ENCODE measurements at places on chromosomes 12 and 14.

DNA sequence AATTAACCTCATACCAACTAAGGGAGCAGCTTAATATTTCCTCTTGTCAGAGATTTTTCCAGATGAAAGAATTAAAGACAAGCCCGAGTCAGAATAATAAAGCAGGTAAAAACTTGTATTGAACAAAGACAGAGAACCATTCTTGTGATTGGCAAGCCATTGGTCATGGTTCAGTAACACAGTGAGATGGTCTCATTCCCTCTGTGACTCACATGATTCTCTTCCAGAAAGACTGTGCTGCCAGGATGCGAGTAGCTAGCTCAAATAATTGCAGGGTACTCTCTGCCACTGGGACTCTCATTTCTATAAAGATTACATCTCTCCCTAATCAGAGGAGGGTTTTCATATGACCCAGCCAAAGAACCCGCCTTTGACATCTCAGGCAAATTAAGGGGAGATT, 179.4 kb downstream of the PHLDA1 start:
- DNase-seq: peak; percentile 26

DNA sequence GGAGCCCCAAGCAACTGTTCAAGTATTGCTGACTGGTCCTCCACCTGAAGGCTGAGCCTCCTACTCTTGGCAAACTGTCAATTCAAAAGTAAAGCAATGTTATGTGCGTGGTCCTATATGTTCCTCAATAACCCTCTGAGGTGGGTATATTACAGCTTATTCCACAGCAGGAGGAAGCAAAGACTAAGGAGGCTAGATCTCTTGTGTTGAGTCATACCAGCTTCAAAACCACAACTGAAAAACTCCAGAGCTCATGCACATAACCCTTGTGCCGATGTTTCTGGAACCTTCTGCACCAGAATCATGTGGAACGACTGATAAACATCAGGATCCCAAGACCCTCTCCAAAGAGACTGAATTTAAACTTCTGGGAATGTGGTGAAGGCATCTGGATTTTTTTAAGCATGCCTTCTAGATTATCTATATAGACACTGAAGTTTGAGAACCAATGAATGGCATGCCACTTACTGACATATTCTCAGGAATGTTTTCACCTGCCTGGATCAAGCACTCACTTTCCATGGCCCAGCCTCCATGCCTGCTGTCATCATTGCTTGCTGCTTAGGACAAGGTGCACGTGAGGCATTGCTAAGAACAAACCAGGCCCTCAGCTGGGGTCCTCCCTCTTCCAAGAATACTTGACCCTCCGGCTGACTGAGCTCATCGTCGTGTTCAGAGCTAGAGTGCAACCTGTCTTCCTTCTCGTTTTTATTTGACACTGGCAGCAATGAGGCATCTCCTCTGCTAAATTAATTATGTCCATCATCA, 194.7 kb downstream of the BCL11B start:
- DNase-seq: no peak

DNA sequence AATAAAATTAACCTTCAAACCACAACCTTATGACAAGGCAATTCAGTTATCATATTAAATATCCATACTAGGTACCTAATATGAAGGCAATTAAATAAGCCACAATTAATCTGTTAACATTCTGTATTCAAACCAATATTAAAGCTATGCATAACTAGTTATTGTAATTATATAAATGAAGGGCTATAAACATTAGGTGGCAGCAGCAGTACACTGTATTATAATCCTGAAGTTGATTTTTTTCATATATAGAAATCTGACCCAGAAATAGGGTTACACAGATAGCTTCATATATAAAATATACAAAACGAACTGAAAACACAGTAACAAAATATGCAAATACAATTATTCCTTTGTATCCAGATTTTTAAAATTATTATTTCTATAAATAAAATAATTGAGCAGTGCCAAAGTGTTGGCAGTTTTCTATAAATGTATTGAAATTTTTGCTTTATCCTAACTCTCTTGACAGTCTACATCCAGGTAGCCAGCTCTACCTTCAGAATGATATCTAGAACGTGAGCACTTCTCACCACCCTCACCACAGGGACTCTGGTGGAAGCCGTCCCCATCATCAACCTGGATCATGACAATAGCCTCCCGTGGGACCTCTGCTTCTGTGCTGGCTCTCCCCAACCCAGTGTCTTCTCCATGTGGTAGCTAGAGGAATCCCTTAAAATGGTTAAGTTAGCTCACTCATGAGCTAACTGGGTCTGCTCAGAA, 136.2 kb downstream of the MED13L start:
- DNase-seq: peak; percentile 41

GRCh38 chr12:93090731-93091172, 161.7 kb upstream of the EEA1 start:
- DNase-seq: no peak

GRCh38 chr14:59297071-59297776, 108.8 kb downstream of the DAAM1 start:
- DNase-seq: no peak

DNA sequence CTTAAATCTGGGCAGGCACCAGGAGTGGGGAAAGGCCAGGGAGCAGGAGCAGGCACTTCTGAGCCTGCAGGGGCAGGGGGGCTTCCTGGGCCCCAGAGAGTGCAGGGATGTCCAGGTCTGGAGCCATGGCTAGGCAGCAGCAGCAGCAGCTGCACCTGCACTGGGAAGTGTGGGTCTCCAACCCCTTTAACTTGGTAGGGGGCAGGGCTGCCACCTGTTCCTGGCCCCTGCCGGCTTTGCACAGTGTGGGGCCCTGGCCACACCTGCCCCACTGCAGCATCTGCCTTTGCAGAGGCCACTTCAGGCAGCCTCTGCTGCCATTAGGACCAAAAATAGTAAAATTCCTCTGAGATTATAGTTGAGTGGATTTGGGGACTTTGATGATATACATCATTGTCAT, 138.5 kb downstream of the SLC16A7 start:
- peak; percentile 59 for DNase-seq

DNA sequence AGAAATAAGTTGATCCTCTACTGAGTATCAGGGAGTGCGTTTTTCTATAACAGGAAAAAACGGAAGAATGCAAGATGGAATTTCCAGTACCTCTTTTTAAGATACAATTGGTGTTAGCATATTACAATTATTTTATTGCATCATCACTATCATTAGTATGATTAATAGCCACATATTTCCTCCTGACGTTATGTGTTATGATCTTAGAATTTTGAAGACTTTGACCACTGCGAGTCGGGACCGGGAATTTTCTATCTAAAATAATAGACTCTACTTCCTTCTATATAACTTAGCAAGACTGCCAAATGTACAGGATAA, 679 bp upstream of the SAV1 start:
- no peak for DNase-seq

- DNase-seq: no peak
These were observed 49.2 kb upstream of the CHPT1 start for GRCh38 chr12:101648195-101648594.

- no peak for DNase-seq
These were observed 59.2 kb downstream of the SPPL3 start for GRCh38 chr12:120844768-120845449.

DNA sequence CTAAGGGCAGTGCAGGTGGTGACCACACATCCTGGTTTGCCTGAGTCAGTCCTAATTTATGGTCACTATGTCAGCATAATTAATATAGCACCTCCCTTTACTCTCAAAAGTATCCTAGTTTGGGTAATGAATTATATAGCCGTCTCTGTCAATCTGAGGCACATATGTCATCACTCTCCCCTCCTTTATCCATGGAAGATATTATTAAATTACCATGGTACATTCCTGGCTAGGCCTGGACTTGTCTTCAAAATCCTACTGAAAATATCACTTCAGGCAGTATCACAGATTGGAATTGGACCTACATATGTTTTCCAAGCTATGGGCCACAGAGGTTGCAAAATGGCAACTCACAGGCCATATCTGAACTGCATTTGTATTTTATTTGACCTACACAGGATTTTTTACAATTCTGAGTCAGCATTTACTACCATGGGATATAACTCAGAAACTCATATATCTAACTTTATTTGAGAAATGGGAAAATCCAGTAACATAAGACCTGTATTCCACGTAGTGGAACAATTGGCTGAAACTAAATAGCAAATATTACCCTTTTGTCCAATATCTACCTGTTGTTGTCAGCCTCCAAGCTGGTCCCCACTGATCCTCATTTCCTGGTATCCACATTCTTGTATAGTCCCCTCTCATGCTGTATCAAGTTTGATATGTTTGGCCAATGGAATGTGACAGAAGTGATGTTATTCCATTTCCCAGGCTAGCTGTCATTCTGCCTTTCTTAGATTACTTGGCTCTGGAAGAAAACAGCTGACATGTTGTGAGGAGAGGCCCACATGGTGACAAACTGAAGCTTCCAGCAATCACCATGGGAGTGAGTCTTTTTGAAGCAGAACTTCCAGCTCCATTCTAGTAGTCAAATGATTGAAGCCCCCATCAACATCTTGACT, 102.5 kb upstream of the MDM1 start:
- no peak for DNase-seq

GRCh38 chr14:33432407-33433023, 493.8 kb downstream of the NPAS3 start:
- peak; percentile 47 for DNase-seq

GRCh38 chr12:30072824-30073223, 289.1 kb upstream of the TMTC1 start:
- DNase-seq: no peak

DNA sequence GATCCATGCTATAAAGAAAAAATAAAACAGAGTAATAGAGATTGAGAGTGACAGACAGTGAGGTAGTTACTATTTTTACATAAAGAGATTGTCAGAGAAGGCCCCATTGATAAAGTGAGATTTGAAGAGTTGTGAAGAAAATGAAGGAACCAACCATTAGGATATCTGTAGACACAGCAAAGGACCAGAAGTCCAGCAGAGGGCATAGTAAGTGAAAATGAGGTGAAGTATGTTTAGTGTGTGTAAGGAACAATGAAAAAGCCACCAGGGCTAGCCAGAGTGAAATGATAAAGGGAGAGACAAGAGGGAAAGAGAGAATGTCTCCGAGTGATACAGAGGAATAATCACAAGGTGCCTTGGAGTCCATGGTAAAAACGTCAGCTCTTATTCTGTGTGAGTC, 411.0 kb downstream of the NELL2 start:
- no peak for DNase-seq

DNA sequence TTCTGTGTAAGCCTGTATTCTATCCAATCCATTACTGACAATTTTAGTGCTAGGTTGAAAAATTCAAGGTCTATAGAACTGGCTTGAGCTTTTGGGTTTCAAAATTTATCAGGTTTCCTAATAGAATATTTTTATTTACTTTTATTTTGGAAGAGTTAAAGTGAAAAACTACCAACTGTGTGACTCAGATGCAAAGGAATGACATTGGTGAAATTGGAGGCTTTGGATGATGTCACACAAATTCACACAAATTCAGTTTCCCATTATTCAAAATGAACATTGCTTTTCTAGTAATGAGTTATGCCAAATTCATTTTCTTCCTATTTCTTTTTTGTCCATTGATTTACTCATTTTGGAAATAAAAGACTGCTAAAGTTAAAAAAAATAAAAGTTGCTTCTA, 186.9 kb downstream of the ALX1 start:
- DNase-seq: no peak

GRCh38 chr12:116009805-116010204, 267.7 kb downstream of the MED13L start:
- DNase-seq: no peak

- no peak for DNase-seq
These were observed 9.2 kb upstream of the COX6A1 start for GRCh38 chr12:120428597-120429229.

DNA sequence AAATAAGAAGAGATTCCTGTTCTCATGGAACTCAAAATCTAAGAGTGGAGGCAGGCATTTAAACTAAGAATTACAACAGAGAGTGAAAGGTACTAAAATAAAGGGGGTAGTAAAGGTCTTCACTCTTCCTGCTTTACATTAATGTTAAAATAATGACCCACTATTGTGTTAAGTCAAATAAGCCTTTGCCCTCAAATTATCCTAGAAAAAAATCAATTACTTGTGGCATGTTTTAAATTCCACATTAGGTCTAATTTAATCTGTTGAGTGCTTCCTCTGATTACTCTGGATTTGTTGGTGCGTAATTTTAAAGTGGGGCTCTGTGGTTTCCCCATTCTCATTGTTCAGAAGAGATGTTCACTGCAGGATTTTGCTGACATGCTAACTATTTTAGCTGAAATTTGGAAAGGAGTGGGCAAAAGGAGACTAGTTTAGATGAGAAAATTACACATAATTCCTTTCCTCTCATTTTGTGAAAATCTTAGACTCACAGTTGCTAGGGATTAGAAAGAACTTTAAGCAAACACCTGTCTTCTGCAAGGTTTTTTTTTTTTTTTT, 35.5 kb downstream of the BTG1 start:
- DNase-seq: no peak

DNA sequence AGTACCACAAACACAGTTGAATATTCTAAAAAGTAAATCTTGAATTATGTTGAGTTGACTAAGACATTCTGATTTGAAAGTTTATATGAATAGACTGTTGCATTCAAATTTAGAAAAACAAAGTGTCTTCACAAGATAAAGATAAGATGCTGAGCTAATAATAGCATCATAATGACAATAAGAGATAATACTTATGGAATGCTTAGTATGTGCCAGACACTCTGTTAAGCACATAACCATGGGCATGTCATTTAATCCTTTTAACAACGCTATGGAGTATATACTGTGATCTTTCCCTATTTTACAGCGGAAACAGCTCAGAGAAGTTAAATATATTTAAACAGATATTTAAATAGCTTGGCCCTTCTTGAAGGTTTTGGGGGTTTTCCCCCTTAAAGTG, 163.4 kb downstream of the SRGAP1 start:
- DNase-seq: no peak

- no peak for DNase-seq
These were observed 78.7 kb downstream of the STXBP6 start for GRCh38 chr14:24971255-24971654.

GRCh38 chr12:104911942-104912341, 46.1 kb downstream of the SLC41A2 start:
- DNase-seq: no peak

GRCh38 chr14:29846339-29847055, 81.2 kb downstream of the PRKD1 start:
- DNase-seq: peak; percentile 78

DNA sequence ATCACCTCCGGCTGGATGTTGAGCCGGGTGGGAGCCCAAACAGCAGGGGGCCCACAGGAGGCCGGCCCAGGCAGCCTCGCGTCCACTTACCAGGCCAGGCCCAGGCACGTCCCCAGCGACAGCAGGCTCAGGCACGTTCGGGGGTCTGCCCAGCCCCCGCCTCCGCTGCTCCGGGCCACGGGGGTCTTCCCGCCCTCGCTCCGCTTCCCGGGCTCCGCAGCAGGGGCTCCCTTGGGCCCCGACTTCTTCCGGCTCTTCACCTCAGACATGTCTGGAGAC, 216 bp downstream of the IKBIP start:
- DNase-seq: no peak

- peak; percentile 59 for DNase-seq
These were observed 3.9 kb downstream of the BCL11B start for GRCh38 chr14:99267837-99268781.

- no peak for DNase-seq
These were observed 100.6 kb upstream of the CCND2 start for GRCh38 chr12:4172999-4173398.
